ENCODE measurements at places on chromosomes 1 and 21.
A peak's percentile ranks its signal among the peaks of the same experiment; 100 is the strongest.

DNA sequence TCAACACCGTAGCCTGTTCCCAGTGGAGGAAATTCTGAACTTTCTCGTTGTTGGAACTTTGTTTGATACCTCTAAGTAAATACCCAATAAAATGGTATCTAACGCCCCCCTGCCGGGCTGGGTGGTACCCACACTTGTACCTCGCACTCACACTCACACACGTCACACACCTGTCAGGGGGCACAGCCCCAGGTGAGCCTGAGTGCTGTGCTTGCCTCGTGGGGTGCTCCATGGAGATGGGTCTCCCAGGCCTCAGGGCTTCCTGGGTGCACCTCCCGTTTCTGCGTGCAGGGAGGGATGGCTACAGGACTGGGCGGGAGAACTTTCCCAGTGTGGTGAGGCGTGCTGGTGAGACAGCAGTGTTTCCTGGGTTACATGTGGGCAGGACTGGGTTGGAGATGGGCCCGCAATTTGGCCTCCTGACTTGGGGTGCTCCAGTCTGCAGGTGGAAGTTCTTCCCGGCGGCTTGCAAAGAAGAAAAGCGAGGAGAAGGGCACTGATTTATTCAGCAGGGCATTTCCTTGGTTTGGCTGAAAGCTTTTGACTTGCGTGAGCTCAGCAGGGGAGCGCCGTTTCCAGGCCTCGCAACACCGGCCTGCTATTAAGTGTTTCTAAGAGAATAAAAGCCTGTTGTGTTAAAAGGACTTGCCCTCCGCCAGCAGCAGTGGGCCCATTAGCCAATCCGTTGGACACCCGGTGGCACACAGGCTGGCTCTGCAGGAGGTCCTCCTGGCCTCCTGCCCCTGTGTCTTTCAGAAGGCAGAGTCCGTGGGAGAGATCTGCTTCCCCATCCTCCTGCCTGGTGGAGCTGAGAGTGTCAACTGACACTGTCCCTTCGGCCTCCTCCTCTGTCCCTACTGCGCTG lies 79.7 kb downstream of the KIF26B start:
- no peak for DNase-seq

- no peak for DNase-seq
These were observed 36.2 kb upstream of the DUSP10 start for GRCh38 chr1:221778125-221778524.

- DNase-seq = peak; percentile 18
These were observed 35.7 kb upstream of the CNN3 start for GRCh38 chr1:94962409-94963265.

DNA sequence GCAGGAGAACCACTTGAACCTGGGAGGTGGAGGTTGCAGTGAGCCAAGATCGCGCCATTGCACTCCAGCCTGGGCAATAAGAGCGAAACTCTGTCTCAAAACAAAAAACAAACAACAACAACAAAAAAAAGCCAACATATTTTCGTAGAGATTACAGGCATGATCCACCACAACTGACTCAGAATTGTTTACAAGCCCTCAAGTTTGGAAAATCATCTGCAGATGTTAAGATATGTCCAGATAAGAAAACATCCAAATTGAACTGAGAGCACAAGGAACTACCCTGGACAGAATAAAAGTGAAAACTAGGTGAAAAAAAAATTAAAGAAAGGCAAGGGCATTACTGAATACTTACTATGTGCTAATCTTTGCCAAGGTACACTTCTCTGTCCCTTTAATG lies 89.8 kb upstream of the WLS start:
- no peak for DNase-seq

DNA sequence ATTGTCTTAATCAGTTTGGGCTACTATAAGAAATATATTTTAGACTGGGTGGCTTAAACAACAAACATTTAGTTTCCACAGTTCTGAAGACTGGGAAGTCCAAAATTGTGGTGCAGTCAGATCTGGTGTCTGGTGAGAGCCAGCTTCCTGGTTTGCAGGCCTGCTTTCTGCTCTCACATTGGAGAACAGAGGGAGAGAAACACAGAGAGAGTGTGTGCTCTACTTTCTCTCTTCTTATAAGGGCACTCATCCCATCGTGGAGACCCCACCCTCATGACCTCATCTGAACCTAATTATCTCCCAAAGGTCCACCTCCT lies 4.1 kb downstream of the LEPR start:
- DNase-seq = no peak

- DNase-seq = no peak
These were observed 23.7 kb downstream of the CBR1 start for GRCh38 chr21:36093512-36093911.

DNA sequence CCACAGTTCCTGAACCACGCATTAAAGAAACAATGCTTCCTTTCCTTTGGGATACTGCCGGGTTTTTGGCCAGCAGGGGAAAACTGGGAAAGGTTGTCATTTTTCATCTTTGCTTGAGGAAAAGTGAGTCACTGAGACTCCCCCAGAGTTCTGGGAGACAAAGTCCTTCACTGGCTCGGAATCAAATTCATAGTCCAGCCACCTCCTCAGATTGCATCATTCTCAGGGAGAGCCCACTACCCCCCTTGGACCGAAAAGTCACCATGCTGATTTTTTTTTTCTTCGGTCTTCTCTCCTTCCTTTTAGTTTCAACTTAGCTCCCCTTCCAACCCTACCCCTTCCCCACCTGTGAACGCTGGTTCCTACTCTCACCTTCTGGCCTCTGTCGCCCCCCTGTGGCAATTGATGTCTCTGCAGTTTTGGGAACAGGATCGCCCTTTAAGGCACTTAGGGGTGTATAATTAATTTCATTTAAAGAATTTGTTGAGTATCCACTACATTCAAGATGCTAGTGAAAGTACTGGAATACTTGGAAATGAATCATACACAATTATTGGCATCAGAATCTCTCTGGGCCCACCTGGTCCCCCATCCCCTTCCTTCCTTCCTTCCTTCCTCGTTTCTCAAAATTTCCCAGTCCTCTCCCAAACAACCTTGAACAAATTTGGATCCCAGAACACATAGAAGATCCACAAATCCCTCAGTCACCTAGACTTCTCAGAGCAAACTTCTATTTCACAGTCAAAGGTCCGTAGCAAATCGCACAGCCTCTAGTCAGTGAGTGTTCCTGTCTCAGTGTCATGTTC lies 6.9 kb downstream of the ACKR1 start:
- DNase-seq = peak; percentile 40

GRCh38 chr1:84743896-84744295 lies 53.6 kb upstream of the SSX2IP start:
- no peak for DNase-seq

DNA sequence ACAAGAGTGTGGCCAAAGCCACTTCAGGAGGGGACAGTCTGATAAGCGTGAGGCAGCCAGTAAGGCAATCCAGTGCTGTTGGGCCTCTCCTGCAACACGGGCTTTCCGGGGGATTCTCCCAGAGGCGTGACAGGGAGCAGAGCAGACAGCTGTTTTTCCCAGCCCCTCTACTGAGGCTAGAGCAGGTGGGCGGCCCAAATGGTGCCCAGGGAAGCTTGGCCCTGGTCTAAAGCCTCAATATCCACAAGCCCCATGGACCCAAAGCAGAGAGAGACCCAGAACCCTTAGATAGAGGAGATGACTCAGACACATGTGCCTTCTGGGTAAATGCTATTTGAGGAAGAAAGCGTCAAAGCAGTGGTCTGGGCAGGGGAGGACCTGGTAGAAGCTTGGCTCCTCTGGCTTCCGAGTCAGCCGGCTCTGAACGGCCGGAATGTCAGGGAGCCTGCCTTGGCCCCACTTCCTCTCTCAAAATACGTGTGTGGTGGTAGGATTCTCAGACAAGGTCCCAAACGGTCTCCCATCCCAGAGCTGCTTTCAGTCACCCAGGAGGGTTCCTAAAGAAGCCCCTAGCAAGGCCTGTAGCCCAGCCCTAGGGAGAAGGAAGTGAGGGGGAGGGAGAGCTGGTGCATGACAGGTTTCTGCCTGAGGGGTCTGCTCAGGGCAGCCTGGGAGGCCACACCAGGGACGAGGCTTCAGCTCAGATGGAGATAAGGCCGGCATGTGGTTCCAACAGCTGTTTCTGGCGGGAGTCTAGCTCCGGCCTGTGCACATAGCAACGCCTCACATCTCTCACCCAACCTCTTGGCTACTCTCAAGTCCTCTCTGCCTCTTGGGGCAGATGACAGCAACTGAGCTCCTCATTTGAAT lies 28.8 kb downstream of the PIK3C2B start:
- no peak for DNase-seq

- no peak for DNase-seq
These were observed 116.5 kb upstream of the C1orf174 start for GRCh38 chr1:4016351-4017130.

DNA sequence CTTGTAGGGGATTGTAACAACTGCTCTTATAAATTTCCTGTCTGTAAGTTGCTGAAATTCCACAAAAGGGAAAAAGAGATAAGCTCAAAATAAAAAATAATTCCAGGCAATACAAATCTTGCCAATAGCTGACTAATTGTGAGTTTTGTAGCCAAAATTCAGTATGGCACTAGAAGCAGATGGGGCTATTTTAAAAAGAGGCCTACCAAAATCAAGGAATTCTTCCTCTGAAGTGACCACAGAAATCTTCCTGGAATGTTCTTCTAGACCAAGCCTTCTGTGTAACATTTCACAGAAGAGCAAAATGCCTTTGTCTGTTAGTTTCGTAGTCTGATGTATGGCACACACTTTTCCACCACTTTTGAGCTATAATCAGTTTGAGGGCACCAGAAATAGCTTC lies 127.6 kb downstream of the CYYR1 start:
- DNase-seq = no peak

DNA sequence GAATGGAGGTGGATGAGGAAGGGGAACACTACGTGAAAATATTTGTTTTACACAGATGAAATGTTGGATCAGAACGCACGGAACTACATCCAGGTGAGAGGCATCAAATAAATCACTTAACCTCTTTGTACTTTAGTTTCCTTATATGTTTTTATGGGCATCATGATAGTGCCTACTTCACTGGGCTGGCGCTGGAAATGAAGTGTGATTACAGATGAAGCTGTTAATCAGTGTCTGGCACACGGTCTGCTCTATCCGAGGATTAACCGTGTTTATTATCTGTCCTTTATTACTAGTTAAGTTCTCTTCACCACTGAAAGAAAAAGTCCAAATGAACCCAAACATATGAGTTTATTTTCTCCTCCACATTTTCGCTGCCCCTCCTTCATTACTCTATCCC lies 96.0 kb upstream of the TRABD2B start:
- DNase-seq = no peak

DNA sequence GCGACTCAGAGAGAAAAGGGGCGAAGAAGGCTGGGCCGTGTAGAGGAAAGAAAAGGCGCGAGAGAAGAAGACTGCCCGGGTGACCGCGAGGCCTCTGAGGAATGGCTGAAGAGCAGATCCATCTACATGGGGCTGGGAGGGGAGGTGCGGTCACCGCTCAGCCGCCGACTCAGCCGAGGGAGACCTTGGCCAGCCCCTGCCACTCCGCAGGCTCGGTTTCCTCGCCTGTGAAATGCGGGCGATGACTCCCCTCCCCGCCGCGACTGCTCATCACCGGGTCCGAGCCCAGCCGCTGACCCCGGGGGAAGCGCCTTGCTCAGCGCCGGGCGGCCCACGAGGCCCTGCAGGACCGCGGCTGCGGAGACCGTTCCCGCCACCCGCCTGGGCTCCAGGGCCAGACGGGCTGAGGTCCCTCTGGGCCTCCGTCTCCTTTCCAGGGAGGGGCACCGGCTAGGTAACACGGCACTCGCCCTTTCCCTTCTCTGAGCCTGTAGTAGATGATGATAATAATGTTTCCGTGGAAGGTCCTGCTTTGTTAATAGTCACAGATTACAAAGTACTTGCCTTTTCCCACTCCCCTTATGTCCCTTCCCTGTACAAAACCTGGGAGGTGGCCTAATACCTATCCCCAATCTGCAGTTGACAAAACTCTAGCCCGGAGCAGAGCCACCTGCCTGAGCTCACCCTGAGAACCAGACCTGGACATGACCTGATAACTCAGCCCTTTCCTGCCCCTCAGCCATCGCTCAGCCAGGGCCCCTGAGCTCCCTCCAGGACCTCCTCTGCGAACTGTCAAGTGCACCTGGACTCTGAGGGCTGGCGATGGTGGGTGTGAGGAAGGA lies 1.6 kb upstream of the BSND start:
- DNase-seq = peak; percentile 31

GRCh38 chr1:43227143-43227764 lies 42.5 kb upstream of the TMEM125 start:
- peak; percentile 84 for DNase-seq

- DNase-seq = no peak
These were observed 13.2 kb downstream of the MX1 start for GRCh38 chr21:41439248-41439647.

DNA sequence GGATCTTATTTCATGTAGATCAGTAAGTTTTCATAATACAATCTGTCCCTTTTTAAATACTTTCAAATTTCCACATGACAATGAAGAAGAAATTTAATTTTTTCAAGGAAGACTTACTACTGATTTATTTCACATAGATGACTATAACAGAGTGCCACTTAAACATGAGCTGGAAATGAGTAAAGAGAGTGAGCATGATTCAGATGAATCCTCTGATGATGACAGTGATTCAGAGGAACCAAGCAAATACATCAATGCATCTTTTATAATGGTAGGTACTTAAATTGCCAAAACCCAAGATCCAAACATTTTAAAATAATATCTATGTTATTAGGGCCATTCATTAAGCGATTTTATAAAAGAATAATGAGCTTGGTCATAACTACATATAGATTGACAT lies 110.4 kb downstream of the PTPRC start:
- no peak for DNase-seq

- DNase-seq = no peak
These were observed 323.5 kb downstream of the DUSP10 start for GRCh38 chr1:221418346-221418745.

- DNase-seq = no peak
These were observed 32.4 kb downstream of the KCTD3 start for GRCh38 chr1:215599418-215600074.

- no peak for DNase-seq
These were observed at the start of gene SYNC for GRCh38 chr1:32702599-32703478. Gene SYNC, minus strand, starts transcription at chr1:32702770. Its CDS starts 110 bp downstream, at chr1:32702660.

DNA sequence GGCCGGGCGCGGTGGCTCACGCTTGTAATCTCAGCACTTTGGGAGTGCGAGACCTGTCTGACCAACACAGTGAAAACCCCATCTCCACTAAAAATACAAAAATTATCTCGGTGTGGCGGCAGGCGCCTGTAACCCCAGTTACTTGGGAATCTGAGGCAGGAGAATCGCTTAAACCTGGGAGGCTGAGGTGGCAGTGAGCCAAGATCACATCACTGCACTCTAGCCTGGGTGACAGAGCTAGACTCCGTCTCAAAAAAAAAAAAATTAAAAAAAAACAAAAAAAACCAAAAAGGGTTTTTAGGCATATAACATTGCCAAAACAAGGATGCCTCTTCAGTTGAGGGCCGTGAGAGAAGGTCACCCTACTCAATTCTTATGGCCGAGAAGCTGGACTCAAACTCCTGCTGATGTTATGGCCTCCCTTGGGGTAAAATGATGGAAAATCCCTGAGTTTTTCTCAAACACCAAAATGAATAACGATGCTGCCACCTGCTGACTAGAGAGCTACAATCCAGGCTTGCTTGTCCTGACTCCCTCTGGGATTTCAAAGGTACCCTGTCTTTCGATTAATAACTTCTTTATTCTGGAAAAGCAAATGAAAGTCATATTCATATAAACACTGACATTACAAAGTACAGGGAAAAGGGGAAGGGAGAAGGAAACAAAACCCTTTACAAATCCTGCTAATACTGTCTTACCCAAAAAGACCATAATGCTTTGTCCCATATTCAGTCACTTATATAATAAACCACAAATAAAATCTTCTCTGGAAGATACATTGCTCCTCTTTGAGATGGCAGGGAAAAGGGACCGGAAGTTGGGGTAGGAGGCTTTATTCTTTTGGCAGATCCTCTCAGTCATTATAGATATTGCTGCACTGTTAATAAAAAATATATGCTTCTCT lies 10.7 kb downstream of the RAB42 start:
- DNase-seq = no peak

- DNase-seq = no peak
These were observed 41.4 kb downstream of the TARBP1 start for GRCh38 chr1:234437423-234438171.
